ENCODE measurements at places on chromosomes 5 and 9.

DNA sequence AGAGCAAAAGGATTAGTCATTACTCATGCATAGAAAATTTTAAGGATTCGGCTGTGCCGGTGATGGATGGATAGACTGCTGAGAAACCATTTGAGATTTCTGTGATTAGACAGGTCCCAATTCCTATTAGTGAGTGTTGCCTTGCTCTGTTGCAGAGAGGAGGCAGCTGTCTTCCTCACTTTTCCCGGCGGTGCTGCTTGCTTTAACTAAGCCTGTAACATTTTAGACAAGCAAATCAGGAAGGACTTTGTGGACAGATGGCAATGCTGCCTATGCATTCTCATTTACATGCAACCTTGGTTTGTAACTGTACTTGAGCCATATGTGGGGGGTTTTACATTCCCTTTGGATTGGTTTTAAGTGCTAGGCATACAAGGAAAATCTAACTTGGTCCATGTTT, 1176.3 kb downstream of the CDH18 start:
- no peak for DNase-seq

- DNase-seq: no peak
Observed at GRCh38 chr5:151144922-151145321, 12.7 kb downstream of the ANXA6 start.

DNA sequence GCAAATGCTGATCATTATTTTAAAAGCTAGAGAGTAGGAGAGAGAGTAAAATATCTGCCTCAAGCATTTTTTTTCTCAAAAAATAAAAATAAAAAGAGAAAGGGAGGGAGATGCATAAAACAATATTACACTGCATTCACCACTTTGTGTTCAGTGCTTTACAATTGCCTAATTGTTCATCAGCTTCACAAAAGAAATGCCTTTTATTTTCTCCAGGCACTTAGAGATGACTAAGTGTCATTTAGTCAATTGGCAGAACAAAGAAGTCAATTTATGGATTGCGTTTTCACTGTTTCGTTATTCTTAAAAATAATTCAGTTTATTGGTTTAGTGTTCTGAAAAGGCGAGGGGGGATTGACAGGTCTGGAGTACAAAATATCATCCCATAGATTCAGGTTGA, 232.5 kb upstream of the CCNH start:
- DNase-seq: no peak

DNA sequence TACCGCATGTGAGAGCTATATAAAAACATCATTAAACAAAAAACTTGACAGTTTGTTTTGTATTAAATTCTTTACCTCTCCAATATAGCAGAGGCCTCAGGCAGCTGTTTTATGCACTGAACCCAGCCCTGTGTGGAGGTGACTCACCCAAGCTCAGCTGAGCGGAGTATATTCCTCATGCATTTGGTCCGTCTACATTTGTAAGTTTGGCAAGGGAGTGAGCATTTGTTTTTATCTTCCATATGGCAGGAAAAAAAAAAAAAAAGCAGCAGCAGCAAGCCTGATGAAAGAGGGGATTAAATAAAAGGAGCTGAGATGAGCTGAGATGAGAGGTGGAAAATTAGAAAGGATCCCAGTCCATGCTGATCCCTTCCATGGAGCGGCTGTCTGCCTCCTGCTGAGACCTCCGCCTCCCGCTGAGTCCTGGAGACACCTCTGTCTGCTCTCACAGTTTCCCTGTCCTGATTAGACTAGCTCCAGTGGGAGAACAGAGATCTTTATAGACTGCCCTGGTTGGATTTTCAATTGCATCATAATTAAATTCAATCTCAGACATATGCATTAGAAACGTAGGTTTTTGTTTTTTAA, 112.0 kb upstream of the CTNND2 start:
- DNase-seq: no peak

DNA sequence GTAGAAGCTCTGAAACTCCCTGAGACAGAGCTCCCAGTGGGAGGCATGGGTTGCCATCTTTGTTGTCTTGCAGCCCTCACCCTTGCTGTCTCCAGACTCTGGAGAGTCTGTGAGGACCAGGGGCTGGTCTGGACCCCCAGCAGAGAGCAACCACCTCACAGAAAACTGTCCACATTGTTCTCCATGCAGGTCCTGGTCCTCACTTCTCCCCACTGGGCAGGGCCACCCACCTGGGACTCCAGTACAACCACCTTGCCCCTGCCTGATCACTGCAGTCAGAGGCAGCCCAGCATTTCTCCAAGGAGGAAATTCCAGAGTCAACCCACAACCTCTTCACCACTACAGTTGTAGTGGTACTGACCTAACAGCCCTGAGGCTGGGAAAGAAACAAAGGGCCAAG, 285.6 kb upstream of the RPS23 start:
- DNase-seq: no peak

- DNase-seq: no peak
Observed at GRCh38 chr9:77451507-77451906, 196.6 kb downstream of the GNA14 start.

DNA sequence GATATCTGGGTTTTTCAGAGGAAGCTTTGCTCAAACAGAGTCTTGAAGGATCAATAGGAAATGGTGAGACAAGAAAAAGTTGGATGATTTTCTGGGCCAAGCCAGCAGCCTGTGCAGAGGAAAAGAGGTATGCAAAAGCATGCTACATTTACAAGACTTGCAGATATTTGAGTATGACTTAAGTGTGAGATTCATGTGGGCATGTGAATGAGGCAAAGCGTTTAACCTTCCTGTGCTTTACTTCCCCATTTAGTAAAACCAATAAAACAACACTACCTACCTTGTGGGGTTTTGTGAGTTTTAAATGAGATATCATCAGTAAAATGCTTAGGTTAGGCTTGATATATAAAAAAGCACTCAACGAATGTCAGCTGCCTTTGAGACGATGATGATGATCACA, 58.1 kb downstream of the PIP5K1B start:
- no peak for DNase-seq

DNA sequence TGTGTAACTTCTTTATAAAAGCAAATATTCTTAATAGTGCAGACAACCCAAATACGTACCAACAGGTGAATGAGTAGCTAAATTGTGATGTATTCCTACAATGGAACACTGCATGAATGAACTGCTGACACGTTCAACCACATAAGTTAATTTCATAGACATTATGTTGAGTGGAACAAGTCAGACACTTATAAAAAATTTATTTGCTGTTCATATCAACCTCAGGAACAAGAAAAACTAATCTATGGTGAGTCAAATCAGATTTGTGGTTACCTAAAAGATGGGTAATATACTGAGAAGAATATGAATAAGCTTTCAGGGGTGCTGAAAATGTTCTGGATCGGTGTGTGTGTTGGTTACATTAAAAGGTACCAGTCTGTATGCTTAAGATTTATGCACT, 35.7 kb downstream of the INVS start:
- DNase-seq: no peak

DNA sequence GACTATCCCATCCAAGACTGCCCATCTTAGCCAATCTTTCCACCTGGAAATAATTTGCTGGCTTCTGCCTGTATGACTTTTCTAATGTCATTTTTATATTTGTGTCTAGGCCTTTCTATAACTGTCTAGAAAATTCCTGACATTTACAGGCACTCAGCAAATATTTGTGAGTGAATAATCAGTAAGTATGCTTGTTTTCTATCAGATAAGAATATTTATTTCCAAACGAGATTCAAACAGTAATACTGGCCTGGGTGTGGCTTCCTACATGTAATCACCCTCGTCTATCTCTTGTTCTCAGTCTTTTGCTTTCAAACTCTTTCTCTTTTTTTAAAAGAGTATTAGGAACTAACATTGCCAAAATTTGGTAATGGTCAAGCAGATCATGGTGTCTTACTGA, 466.2 kb downstream of the RAB3C start:
- DNase-seq: no peak

GRCh38 chr5:78717674-78718584, 69.4 kb upstream of the LHFPL2 start:
- DNase-seq: no peak

GRCh38 chr9:76687861-76688391, 76.3 kb upstream of the PCA3 start:
- DNase-seq: peak; percentile 67

- no peak for DNase-seq
Observed at GRCh38 chr9:94945197-94946144, 219.0 kb downstream of the AOPEP start.

- DNase-seq: peak; percentile 25
Observed at GRCh38 chr9:76651119-76651705, 113.0 kb upstream of the PCA3 start.
